ENCODE measurements at places on chromosomes 5 and 9.

DNA sequence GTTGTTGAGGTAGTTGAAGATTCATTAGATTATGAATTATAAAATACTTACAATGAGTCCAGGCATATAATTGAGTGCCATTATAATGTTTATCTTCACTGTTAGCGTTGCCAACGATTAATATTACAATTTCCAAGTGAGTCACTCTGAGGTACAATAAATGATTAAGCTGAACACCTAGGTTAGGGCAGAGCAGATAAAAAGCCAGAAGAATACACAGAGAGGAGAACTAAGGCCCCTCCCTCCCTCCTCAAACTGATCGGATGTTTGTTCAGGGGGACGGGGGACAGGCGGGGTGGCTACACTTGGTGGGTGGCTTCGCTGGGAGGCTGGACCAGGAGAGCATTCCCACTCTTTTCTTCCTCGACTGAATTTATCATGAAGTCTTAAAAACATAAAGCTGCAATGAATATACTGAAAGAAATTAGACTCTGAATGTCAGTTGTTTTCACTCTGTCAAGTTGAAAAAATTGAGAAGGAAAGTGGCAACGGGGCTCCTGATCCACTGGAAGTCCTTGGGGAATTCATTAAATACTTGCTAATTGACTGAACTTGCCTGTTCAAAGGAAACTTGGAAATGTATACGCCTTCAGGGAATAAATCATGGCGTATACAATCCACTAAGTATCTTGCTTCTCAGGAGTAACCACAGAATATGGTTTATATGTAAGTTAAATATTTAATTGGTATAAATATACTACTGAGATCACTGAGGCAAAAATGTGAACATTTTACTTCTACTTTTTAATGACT is 198.1 kb downstream of the TSSK1B start:
- DNase-seq = no peak

GRCh38 chr9:36734737-36735136 is 162.0 kb downstream of the MELK start:
- DNase-seq = no peak

DNA sequence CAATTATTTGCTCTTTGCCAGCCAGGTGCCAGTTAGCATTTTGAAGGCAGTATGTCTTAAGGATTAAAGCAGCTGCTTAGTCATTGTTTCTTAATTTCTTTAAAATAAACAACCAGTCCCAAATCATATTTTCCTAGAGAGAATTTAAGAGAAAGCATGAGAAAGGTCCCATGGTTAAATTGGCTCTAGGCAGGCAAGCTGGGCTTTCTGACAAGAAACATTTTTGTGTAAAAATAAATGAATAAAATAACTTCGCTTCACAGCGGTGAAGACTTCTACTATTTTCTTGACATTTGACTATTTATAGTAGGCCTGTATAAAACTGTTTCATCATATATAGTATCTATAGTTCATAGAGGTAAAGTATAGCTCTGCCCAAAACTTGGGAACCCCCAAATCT is 617.7 kb upstream of the C9orf72 start:
- no peak for DNase-seq

DNA sequence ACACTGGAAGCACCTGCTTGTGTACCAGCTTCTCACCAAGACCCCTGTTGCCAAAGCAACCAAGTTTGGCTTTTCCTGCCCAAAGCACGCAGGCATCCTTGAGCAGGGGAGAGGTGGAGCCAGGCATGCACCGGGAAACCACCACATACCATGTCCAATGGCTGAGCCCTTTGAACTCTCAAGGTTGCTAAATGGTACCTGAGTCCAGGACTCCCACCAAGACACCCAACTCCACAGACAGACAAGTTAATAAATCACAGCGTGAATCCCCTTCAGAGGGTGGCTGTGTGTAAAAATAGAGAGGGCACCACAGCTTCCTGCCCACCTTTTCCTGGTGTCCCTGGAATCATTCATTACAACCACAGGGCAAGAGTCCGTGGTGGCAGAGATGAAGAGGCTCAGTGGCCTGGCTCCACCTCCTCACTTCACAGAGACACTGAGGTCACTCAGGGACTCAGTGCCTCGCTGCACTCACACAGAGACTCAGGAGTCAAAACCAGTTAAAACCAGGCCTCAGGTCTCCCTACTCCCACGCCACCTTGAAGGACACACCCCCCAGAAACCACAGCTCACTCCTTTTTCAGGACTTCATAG is 143.7 kb downstream of the C5orf15 start:
- DNase-seq = no peak

DNA sequence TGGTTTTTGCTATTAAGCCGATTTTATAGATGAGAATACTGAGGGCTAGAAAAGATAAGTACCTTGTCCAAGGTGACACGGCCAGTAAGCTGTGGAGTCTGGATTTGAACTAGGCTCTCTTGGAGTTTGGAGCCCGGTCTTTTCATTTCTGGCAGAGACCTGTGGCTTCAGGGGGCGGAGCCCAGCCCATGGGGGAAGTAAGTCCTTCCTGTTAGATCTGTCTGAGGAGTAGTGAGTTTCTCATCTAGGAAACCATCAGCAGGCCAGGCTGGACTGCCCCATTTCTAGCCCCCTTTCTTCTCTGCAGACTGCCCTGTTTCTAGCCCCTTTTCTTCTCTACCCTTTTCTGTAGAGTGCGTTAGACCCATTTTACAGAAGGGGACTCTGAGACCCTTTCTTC is 521 bp upstream of the PTGS1 start:
- DNase-seq = no peak

- peak; percentile 54 for DNase-seq
These were observed 432 bp downstream of the STARD4 start for GRCh38 chr5:111511831-111512374.

DNA sequence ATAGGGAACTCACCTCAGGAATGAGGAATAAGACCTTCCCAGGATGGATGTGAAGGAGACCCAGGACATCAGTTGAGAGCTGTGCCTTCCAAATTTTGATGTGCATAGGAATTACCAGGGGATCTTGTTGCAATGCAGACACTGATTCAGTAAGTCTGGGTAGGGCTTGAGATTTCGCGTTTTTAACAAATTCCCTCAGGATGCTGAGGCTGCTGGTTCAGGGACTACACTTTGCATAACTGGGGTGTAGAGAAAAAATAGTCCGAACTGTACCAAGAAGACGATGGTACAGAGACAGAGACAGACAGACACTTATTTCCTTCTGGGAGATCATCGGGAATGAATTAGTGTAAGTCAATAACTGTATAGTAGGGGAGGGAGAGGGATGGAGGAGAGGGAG is 82.3 kb upstream of the FREM1 start:
- DNase-seq = no peak

GRCh38 chr5:122727112-122727541 is 47.8 kb upstream of the SNX2 start:
- no peak for DNase-seq

GRCh38 chr5:139863855-139864558 is 68.4 kb downstream of the PSD2 start:
- peak; percentile 62 for DNase-seq

DNA sequence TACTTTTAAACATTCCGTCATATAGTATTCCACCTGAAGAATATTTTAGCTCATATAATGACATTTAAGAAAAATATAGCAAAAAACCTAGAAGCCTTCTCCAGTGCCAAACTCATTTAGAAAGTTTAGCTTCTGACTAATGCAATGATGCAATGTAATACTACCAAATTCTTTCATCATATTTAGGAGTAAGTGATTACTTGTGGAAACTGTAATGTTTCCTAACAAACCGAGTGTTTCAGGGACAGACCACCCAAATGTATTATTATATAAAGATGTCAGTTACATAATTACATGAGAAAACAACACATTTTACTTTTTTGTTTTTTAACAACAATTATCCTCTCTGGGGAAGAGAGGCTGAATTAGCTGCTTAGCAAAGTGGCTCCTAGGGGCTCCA is 316.2 kb downstream of the ARL15 start:
- DNase-seq = no peak

- no peak for DNase-seq
These were observed 90.3 kb upstream of the PAM start for GRCh38 chr5:102664616-102665335.

GRCh38 chr5:154620411-154620810 is 134.8 kb upstream of the LARP1 start:
- no peak for DNase-seq

GRCh38 chr9:87319656-87320055 is 178.0 kb upstream of the DAPK1 start:
- DNase-seq = no peak
